NCI-H345 (cell line): ENCODE measurements at places on chromosomes 1 and 21.

GRCh38 chr1:203360547-203361185, 9.7 kb upstream of the FMOD start:
- no peak for DNase-seq

DNA sequence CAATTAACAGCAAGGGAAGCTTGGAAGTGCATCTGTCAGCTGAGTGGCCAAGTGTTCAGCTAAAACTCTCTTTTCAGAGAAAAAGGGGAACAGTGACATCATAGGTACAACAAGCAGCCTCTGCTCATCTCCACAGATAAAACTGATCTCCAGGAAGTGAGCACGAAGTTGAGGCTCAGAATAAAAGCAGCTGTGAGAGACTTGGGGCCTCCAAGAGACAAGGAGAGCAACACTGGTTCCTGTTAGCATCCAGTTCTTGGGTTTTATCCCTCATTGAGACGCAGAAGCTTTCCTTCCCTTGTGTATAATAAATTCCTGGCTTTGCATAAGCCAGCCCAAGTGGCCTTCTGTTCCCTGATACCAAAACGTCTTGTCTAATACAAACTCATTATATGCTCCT, 20.0 kb upstream of the CNN3 start:
- no peak for DNase-seq

DNA sequence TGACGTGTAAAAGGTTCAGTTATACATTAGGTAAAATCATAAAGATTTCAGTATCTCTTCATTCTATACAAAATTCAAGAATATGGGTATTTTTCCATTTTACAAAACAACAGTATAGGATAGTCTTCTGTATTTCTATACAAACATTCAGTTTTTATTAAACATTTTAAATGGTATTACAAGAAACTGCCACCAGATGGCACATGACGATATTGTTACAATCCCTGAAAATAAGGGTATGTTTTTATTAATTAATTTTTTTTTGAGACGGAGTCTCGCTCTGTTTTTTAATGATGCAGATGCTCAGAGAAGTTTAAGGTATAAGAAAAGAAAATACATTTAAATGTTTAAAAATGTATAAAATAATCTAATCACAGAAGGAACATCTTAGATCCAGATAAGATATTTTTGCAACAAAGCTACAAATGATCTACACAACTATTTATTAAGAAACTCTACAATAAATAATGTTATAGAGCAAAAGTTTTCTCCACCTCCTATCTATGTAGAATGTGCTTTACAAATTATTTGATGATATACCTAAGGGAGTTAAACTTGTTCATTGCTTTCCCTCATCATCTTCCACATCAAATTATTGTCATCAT, 23.5 kb upstream of the RSBN1 start:
- peak; percentile 38 for DNase-seq

DNA sequence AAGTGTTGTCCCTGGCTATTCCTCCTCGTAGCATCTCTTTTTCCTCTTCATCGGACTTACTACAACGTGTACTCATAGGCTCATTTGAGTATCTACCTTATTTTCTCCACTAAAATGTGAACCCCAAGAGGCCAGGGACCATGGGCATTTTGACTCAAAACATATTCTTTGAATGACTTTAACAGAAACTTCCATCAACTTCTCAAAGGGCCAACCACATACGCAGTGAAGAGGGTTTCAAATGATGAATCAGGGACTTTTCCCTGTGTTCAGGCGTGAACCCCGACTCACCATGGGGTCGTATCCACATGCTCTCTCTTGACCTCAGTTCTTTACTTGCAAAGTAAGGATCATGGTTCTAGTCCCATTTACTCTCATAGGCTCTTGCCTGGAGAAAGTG, 20.2 kb upstream of the GPR137B start:
- DNase-seq, result no peak

DNA sequence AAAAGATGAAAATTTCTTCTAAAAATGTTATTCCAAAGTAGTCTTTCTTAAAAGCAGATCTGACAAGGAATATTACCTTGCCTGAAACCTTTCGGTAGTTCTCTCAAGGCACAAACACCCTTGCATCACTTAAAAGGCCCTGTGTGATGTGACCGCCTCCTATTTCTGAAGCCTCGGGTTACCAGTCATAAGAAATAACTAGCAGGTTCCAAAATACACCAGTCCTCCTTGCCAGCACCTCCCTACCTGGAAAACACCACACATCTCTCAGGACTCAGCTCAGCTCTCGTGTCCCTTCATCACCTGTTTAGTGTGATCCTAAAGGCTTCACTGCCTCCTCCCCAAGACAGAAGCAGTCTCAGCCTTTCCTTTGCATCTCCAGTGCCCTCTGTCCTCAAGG, 35.7 kb downstream of the SERBP1 start:
- DNase-seq, result no peak

DNA sequence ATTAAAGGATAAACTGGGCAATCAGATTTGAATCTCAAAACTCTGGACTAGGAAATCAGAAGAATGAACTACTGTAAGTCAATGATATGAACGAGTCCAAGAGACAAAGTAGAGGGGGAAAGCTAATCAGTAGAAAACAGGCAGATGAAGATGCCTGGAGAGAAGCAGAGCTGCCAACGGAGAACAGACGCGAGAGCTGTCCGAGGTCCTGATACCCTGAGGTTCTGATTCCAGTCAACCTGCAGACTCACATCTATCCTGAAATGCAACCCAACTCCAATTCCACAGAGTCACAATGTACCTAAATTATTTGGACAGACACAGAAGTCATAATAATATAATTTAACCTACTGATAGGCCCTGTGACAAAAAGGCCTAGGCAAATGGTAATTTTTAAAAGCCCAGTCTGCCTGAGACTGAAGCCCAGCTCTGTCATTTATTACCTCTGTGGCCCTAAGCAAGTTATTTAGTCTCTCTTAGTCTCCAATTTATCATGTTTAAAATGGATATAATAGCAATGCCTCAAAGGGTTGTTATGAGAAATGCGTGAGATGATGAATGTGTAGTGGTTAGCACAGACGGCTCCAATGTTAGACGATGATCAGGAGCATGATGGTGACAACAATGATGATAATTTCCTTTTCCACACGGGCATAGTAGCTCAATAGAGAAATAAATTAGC, 33.4 kb downstream of the RGS7 start:
- DNase-seq, result no peak

DNA sequence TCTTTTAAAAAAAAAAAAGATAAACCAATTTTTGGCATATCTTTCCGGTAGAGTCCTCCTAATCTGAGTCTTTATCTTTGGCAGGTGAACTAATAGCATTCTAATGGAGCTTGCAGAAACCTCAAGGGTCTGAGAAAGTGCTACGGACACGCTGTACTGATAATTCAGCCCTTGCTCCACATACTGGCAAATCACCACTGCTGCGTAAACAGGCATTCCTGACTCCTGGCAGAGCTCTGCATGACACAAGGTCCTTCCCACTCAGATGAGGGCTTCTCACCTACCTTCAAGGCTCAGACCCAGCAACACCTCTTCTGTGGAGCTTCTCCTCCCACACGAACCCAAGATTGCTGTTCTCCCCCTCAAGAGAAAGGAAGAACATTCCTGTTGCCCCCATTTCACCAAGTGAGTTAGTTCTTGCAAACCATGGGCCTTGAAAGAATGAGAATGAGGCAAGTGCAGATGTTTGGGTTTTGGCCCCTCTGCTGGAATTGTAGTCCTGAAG, 48.0 kb downstream of the LYST start:
- DNase-seq, result no peak

- no peak for DNase-seq
Measured at GRCh38 chr1:231612393-231613089, 14.0 kb upstream of the DISC1 start.

DNA sequence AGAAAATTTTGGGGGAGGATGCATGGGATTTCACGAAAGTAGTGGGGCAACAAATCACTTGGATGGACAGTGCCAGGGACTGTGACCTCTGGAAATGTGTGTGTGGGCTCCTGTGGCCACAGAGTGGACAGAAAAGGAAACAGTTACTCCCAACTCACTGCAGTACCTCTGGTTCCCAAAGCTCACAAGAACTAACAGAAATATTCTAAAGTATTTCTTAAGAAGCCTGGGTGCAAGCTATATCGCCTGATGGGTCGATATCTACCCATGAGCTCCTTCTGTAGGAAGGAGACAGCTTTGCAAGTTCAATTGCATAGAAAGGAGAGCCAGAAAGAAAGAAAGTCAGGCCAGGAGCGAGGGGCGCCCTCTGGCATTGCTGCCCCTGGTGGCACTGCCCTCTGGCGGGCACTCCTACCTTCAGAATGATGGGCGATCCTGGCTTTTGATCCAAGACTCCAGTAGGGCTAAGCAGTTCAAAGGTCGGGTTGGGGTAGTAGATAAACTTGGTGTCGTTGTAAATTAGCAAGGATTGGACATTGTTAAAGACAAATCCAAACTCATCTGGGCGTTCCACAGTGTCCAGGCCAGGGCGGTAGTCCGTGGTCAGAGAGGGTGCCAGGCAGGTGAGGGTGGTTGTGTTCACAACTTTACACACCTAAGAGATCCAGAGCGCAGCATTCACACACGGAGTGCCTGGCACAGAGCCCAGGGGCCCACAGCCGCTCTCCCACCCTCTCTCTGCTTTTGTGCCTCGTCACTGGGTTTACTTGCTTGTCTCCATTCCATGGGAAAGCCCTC, 134.7 kb upstream of the CD34 start:
- DNase-seq, result no peak

- DNase-seq, result peak; percentile 43
Measured at GRCh38 chr1:183472488-183473216, at the start of gene SMG7. Gene SMG7, plus strand, starts transcription at chr1:183472499. Its CDS starts 122 bp downstream, at chr1:183472621.

- DNase-seq, result peak; percentile 63
Measured at GRCh38 chr1:109277434-109278204, 5.3 kb downstream of the PSRC1 start.

DNA sequence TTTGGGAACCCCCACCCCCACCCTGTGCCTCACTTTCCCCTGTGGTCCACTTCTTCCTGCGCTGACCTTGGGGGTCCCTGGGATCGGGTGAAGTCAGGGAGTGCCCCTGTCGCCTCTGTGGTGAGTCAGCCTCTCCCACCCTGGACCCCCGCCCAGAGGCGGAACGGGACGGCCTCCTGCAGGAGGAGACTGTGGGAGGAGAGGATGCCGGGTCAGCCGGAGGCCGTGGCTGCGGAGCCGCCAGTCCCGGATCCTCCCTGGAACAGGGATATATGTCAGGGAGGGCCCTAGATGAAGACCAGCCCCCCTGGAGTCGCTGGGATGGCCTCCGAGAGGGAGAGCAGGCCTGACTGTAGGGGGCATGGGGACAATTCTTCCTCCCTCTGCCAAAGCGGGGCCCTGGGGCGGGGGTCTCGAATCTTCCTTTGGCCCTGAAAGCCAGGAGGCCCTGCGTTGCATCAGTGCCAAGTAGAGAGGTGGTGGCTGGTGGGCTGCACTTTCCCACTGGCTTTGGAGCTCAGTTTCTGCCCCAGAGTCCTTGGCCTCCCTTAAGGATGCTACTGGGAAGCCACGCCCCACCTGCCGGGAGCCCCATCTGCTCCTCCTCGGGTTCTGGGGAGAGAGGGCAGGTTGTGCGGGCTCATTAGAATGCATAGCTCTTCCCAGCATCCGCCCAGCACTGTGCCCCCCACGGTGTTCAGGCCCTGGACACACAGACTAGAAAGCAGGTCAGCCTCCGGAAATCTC, 930 bp downstream of the ARHGEF10L start:
- peak; percentile 23 for DNase-seq

GRCh38 chr1:36458910-36459309, 5.3 kb downstream of the MRPS15 start:
- DNase-seq, result no peak

DNA sequence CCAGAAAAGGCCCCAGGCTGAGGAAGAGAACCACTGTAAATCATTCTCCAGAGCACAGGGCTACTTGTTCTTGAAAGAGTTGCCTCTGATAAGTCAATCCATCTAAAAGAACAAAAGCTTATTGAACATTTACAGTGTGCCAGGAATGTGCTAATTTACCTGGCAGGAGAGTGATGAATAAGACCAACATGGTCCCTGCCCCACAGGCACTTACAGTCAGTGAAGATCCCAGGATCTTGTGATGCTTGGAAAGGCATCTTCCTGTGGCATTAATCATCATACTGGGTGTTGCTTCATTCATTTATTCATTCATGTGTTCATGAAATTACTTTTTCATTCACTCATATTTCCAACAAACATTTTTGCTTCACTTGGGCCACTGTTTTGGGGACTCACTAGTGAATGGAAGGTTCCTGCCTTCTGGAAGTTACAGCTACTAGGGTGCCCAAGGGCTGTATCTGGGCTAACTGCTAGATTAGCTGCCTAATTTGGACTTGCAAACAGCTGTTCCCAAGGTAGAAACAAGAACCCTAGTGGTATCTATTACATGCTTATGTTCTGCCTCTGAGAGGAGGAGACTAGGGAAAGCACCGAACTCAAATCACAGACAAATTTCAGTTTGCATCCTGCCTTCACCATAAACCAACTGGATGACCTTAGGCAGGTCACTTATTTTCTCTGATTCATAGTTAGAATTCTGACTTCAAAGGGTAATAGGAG, 133.5 kb downstream of the CLIC6 start:
- DNase-seq, result no peak

- no peak for DNase-seq
Measured at GRCh38 chr1:97906567-97907241, 14.1 kb downstream of the DPYD start.

DNA sequence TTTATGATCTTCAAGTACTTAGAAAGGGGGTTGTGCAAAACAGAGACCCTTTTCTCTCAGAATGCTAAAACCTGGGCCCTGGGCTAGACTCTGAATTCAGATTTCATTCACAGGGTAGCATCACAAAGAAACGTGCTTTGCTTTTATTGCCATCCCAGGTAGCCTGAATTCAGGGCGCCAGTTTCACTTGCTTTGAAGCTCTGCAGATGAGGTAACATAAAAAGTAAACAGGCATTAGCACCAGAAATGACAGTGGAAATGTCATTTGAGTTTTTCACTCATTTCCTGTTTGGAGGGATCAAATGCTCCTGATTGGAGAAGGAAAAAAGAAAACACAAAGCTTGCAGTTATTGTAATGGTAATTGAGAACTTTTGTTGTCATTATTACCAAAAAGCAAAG, 2.6 kb downstream of the SYPL2 start:
- no peak for DNase-seq

GRCh38 chr1:41874903-41875411, 43.8 kb downstream of the HIVEP3 start:
- no peak for DNase-seq

DNA sequence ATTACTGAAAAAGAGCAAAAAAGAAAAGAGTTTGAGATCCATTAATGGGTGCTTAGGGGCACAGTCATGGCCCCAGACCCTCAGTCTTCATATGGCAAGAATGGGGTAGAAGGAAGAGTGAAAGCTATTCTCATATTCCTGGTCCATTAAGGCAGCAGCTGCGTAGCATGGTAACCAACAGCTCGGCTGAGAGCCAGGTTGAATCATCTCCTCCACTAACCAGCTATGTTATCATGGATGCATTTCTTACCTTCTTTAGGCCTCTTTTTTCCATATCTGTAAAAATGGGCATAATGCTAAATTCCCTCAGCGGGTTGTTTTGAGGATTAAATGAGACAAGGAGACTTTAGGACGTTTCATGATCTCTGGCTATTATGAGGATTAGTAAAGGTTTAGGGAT, 15.0 kb upstream of the SARS1 start:
- DNase-seq, result no peak

- DNase-seq, result no peak
Measured at GRCh38 chr1:212482637-212483441, 50.1 kb downstream of the NENF start.
